HT-29 (cell line): ENCODE measurements at places on chromosomes 5 and 9. TPM values are rescaled to one million over a fixed set of nuclear protein-coding genes. Genes with fewer than 3 reads are reported as not detected.

ECM2 gene
- not detected in 2 replicates for total RNA-seq

FAM151B gene
- total RNA-seq, result 1.5 and 1.6 TPM in 2 replicates

CTXN3 gene
- not detected in 2 replicates for total RNA-seq

ANKDD1B gene
- total RNA-seq, result 0.44 and 2.7 TPM in 2 replicates

PCDHB14 gene
- 0.18 and 0.31 TPM in 2 replicates for total RNA-seq

CER1 gene
- total RNA-seq, result not detected in 2 replicates

OR1L8 gene
- total RNA-seq, result not detected in 2 replicates

LCN6 gene
- total RNA-seq, result not detected in 2 replicates

IL31RA gene
- total RNA-seq, result not detected in 2 replicates

NRARP gene
- 107 and 116 TPM in 2 replicates for total RNA-seq

DIRAS2 gene
- total RNA-seq, result not detected in 2 replicates

PCAT7 gene
- 1.3 and 1.4 TPM in 2 replicates for total RNA-seq

PNPLA7 gene
- 0.60 and 0.94 TPM in 2 replicates for total RNA-seq

GMCL2 gene
- not detected in 2 replicates for total RNA-seq

TERT gene
- total RNA-seq, result 0.23 and 4.9 TPM in 2 replicates

PCDHA9 gene
- total RNA-seq, result not detected in 2 replicates

ANKRD55 gene
- not detected in 2 replicates for total RNA-seq

LIFR gene
- not detected in 2 replicates for total RNA-seq

CYSRT1 gene
- 1.6 and 2.4 TPM in 2 replicates for total RNA-seq

RC3H2 gene
- 21.7 and 23.8 TPM in 2 replicates for total RNA-seq

LCN9 gene
- total RNA-seq, result not detected in 2 replicates

ZCCHC7 gene
- total RNA-seq, result 2.7 and 4.6 TPM in 2 replicates

NOXA1 gene
- 1.5 and 3.7 TPM in 2 replicates for total RNA-seq

HAUS6 gene
- total RNA-seq, result 9.8 and 9.9 TPM in 2 replicates

CDKN2B-AS1 gene
- 6.7 and 6.9 TPM in 2 replicates for total RNA-seq

TTLL11 gene
- 1.3 and 2.5 TPM in 2 replicates for total RNA-seq

HTR4 gene
- 0.15 TPM in 1 of 2 replicates, not detected in the other for total RNA-seq
